ENCODE measurements at places on chromosomes 16 and 17.

DNA sequence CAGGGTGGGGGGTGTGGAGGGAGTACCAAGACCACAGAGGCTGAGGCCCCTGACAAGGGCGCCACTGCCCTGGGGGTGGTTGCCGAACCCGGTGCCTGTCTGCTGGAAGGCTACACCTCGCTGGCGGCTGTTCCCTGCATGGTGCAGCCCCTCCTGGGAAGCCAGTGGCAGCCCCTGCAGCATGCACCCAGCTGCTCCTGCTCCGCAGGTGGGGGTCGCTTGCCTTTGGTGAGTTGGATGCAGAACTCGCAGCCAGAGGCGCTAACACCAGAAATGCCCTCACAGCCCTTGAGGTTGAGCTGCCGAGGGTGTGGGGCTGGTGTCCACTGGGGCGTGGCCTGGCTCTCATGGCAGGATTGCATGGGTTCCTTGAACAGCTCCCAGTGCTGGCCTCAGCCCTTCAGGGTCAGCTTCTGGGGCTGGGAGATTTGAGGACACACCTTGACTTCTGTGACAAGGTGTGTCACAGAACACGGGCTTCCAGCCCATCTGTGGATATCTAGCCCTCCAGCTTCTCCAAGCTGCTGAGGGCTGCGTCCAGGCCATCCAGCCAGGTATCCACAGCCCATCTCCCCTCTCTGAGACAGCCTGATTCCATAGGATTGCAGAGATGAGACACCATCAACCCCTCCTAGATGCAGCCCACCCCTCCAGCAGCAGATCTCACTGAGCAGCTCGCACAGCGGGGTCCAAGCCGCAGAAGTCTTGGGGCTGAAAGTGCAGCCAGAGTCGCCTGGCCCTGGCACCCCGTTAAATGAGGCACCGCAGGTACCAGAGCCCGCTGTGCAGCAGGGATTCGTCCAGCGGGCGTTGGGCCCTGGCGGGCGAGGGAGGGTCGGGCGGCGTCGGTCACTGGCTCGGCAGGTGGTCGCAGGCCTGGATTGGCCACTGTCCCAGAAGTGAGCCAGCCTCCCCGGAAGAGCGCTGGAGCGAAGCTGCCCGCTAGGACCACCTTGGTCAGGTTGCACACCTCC lies 586.3 kb downstream of the KCNJ18 start:
- DNase-seq, result no peak

GRCh38 chr17:61366076-61366714 lies 33.4 kb upstream of the TBX2 start:
- peak; percentile 88 for DNase-seq

- peak; percentile 34 for DNase-seq
Observed at GRCh38 chr17:40168262-40168832, 8.9 kb upstream of the RAPGEFL1 start.

- no peak for DNase-seq
Observed at GRCh38 chr16:22210854-22211253, 4.8 kb downstream of the EEF2K start.

DNA sequence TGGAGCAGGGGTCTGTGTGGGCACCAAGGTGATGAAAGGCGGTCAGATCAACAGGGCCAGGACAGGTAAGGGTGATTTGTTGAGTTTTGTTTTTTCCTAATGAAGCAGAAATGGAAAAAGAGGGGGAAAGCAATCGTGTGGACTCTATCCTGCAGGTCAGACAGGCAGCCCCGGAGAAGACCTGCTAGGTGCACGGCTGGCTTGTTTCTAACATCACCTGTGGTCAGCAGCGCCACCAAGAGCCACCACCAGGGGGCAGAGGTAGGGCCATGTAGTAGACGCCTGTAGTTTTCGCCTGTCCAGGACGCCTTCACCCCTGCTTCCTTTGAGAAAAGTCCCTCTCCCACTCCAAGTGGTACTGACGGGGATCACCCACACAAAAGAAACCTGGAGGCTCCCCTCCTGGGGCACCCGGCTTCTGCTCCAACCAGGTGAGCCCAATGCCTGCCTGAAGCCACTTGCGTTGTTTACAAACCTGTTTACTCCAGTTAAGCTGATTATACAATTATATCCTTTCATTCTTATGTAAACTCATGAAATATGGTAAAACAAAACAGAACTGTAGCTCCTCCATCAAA lies 54.2 kb upstream of the SEC14L1 start:
- peak; percentile 94 for DNase-seq

GRCh38 chr17:19702217-19702641 lies 14.2 kb downstream of the SLC47A2 start:
- no peak for DNase-seq

DNA sequence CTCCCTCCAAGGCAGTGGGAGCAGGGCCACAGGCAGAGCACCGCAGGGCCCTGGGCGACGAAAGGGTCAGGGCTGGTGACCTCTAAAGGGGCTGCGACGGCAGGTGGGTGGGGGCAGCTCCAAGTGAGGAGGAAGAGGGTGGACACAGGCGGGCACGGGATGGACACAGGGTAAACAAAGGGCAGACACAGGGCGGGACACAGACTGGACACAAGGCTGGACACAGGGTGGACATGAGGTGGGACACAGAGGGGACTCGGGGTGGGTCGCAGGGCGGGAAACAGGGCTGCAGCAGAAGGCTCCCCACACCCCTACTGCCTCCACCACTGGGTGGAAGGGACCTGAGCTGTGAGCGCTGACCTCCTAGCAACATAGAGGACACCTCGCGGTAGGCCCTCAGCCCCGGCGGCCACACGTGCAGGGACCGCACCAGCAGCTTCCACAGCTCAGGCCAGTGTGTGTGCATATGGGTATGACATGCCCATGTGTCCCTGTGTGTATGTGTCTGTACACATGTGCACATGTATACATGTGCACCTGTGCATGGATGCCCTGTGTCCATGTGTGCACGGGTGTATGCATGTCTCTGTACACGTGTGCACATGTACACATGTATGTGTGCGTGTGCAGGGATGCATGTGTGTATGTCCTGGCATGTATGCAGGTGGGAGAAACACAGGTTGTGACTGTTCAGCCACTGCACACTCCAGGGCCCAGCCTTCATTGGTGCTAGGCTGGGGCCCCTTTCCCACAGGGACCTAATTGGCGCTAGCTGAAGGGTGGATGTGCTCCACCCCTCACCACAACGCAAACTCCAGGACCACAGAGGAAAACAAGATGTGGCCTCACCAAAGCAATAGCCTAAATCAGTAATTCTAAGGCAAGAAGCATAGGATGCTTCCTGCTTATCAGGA lies 7.6 kb downstream of the LMF1 start:
- DNase-seq, result no peak

DNA sequence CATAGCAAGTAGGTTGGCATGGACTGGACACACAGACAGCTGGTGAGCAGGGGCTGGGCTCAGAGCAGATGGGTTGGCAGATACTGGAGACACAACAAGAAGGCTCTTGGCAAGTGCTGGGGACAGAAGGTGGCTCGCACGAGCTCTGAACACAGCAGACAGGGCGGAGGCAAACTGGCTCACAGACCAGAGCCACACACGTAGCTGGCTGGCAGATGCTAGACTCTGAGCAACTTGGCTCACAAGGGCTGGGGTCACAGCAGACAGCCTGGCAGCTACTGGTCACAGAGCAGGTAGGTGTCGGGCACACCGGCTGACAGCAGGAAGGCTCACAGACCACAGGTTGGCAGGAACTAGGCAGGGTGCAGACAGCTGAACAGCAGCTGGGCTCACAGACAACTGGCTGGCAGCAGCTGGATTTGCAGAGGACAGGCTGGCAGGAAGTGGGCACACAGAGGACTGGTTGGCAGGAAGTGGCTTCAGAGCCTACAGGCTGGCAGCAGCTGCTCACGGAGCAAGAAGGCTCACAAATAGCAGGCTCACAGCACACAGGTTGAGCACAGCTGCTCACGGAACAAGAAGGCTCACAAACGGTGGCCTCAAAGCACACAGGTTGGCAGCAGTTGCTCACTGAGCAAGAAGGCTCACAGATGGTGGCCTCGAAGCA lies 725 bp downstream of the KRTAP16-1 start:
- DNase-seq, result peak; percentile 61

GRCh38 chr17:74386386-74386785 lies 19.1 kb downstream of the GPR142 start:
- DNase-seq, result no peak

DNA sequence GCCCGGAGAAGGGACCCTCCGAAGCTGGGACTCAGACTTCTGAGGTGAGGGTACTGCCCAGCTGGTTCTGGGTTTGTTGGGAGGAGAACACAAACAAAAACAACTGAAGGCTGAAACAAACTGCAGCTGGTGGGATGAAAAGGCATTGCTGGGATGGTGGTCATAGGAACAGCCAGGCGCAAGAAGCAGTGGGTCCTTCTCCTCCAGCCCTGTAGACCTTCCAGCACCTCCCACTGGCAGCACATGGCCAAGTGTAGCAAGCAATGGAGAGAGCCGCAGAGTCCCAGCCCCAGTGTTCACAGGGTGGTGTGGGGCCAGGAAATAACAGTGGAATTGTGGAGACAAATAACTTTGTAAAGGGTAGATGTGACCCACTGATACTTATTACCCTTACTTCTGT lies 48.7 kb upstream of the FOXJ1 start:
- no peak for DNase-seq

GRCh38 chr17:36550491-36551417 lies 6.0 kb downstream of the GGNBP2 start:
- no peak for DNase-seq

GRCh38 chr16:101586-101985 lies 23.6 kb downstream of the MPG start:
- DNase-seq, result no peak

DNA sequence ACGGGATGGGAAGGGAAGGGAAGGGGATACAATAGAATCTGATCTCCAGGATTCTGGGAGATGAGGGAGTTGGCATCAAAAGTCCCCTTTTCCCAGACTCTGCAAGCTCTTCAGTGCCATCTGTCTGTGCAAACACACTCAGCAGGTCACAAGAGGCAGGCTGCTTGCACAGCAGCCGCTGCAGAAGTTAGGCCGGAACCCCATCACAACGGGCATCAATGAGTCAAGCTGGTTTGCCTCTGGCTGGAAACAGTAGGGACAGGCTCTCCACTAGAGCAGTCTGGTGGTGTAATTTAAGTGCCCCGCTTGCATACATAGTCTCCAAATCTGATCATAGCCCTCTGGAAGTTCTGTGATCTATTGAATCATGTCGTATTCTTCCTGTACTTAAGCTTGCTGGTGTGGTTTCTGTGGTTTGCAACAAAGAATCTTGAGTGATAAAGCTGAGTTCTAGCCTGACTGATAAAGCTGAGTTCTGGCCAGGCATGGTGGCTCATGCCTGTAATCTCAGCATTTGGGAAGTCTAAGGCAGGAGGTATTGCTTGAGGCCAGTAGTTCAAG lies 33.7 kb upstream of the KDM8 start:
- DNase-seq, result peak; percentile 87

Measured in NCI-H69 (cell line).